ENCODE measurements at places on chromosomes 2 and 18.

DNA sequence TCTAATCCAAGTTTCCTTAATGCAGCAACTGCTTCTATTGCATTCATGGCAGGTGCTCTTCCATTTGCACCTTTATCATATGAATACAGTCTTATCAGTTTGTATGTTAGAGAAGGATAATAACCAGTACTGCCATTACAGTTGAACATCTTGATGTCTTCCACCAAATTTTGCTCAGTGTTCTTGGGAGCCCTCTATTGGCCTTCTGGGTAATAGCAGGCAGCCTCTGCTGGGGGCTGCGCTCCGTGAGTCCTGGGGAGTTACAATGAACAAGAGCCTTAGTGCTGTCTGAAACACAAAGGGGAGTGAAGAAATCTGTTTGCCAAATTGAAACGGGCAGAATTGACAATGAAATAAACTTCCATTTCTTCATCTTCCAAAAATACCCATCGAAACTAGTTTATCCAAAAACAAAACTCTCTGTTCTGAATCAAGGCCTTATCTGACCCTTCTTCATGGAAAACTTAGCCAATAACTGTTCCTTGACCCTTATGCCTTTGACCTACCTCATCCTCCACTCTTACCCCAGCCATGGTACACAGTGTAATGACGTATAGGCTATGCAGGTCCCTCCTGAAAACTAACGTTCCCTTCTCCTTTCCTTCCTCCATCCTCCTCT is 79.9 kb downstream of the ALK start:
- DNase-seq: peak; percentile 38

- no peak for DNase-seq
Measured at GRCh38 chr2:119106301-119106897, 52.2 kb downstream of the C1QL2 start.

GRCh38 chr2:44909831-44910230 is 31.7 kb upstream of the SIX3 start:
- peak; percentile 12 for DNase-seq

DNA sequence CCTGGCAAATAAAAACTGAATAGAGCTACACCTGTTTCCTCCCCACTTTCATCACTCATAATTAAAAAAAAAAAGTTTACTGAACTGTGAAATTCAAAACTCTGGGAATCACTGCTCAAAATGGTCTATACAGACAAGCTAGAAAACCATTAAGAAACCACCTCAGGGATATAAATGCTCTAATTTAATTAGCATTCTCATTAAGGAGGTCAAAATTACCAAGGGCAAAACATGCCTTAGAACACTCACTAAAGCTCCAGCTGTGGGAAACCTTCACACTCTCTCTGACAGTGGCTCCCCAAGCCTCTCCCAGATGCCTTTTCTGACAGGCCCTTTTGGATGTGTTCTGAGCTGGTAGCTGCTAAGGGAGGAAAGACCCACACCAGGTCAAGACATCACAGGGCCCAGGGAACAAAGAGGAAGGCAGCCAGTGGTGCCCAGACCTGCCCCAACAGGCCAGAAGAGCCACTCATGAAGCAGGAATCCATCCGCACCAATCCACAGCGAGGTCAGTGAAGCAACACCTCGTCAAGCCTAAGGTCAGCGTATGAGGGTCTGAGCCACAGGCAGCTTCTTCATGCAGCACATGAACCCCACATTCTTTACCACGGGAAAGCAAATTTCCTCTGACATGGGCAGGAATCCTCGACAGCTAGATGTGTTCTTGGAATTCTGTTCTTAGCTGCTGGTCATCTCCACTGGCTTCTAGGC is 35.6 kb downstream of the XDH start:
- no peak for DNase-seq

- no peak for DNase-seq
Measured at GRCh38 chr2:12728221-12728777, 11.6 kb downstream of the TRIB2 start.

- DNase-seq: no peak
Measured at GRCh38 chr2:173740639-173741038, 224.5 kb downstream of the SP3 start.

GRCh38 chr2:232488721-232489300 is 1.2 kb upstream of the ECEL1 start:
- DNase-seq: no peak

DNA sequence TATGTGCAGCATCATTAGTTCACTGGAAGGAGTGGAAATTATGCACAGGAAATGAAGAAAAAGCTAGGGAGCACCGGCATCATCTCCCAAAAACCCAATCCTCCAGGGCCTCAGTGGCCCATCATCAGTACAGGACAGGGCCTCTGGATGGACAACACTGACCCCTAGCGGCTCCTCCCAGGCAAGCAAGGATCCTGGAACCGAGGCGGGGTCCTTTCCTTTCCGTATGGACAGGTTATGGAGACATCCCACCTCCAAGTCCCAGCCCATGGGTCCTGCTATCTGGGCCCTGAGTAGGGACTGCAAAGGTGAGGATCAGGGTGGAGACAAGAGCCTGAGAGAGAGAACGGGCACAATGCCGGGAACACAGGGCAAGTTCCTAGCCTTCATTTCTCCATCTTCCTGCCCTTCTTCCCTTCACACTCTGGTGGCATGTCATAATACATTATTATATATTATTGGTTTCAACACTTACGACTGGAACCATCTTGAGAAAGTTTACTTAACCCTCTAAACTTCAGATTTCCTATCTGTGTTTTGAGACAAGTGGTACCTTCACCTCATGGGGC is 68.2 kb downstream of the ZNF516 start:
- DNase-seq: no peak
